ENCODE measurements at places on chromosomes 16 and 17. TPM values are rescaled to one million over a fixed set of nuclear protein-coding genes. Genes with fewer than 3 reads are reported as not detected.

DNA sequence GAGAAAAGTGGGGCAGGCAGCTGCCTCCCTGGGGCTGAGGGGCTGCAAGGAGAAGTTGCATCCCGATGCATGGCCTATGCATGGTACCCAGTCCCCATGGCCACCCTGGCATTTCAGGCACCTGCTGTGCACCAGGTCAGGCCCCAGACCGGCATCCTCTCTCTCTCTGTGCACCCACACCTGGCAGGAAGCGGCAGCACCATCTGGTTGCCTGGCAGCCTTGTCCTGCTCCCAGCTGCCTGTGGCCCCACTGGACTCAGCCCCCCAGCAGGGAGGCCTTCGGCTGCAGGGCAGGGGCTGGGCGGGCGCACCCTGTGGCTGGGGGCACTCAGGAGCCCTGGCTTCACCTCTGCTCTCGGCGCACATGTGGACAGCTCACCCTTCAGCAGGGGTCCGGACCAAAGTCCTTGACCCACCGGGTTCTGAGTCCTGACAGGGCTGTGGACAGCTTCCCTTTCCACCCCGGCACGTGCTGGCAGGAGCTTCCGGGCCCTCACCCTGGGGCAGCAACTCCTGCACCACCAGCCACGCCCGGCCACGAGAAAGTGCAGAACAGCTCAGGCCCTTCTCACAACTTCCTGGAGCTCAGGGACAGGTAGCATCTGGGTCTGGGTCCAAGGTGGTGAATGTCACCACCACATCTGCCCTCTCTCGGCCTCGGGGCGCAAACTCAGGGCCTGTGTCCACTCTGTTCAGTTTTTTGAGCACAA lies 36.7 kb downstream of the CTU2 start:
- no peak for DNase-seq

DNA sequence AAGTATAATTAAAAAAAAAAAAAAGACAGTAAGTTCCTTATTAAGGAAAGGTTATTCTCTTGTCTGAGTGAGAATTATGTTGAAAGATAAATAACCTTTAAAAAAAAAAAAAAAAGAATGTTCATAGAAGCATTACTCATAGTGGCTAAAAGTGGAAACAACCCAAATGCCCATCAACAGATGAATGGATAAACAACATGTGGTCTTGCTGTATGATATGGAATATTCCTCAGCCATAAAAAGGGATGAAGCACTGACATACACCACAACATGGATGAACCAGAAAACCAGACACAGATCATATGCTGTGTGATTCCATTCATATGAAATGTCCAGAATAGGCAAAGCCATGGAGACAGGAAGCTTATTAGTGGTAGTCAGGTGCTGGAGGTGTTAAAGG lies 9.2 kb upstream of the CCNF start:
- no peak for DNase-seq

DNA sequence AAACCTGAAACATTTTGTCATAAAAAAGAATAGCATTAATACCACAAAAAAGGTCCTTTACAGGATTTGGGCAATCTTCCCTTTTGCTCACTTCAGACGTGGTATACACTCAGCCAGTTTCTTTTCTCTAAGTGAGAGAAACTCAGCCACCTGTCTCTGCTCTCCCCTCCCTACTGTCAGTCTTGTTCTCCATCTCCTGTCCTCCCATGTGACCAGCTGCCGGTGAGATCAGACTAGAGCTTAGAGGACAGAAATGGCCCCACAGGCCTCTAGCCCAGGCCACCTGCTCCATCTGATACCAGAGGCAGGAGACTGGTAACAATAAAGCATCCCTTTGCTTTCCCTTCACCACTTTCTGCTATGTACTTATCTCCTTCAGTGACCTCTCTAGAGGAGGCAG lies 34.9 kb downstream of the CMC2 start:
- no peak for DNase-seq

DNA sequence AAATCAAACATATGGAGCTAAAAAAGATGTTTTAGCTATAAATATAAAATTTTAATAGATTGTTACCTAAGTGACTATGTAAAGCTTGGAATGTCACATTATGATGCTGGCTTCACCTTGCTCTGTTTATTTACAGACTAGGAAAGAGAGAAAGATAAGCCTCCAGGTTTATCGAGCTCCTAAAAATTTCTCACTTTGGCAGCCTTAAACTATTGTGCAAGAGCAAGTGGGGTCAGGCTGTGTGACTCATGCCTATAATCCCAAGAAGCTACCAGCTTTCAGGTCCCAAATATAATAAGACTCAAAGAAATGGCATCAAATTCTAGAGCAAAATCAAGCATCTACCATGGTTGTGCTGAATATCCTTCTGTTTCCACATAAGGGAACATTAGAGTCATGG lies 34.3 kb upstream of the PRSS54 start:
- no peak for DNase-seq

DNA sequence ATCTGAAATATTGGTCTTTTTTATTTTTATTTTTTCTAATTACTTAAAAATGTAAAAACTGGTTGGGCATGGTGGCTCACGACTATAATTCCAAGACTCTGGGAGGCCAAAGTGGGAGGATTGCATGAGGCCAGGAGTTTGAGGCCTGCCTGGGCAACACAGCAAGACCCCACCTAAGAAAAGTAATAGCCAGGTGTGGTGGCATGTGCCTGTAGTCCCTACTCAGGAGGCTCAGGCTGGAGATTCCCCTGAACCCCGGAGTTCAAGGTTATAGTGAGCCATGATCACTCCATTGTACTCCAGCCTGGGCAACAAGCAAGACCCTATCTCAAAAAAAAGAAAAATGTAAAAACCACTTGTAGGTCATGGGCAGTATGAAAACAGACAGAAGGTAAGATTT lies 36.8 kb upstream of the CDH3 start:
- DNase-seq: no peak

DNA sequence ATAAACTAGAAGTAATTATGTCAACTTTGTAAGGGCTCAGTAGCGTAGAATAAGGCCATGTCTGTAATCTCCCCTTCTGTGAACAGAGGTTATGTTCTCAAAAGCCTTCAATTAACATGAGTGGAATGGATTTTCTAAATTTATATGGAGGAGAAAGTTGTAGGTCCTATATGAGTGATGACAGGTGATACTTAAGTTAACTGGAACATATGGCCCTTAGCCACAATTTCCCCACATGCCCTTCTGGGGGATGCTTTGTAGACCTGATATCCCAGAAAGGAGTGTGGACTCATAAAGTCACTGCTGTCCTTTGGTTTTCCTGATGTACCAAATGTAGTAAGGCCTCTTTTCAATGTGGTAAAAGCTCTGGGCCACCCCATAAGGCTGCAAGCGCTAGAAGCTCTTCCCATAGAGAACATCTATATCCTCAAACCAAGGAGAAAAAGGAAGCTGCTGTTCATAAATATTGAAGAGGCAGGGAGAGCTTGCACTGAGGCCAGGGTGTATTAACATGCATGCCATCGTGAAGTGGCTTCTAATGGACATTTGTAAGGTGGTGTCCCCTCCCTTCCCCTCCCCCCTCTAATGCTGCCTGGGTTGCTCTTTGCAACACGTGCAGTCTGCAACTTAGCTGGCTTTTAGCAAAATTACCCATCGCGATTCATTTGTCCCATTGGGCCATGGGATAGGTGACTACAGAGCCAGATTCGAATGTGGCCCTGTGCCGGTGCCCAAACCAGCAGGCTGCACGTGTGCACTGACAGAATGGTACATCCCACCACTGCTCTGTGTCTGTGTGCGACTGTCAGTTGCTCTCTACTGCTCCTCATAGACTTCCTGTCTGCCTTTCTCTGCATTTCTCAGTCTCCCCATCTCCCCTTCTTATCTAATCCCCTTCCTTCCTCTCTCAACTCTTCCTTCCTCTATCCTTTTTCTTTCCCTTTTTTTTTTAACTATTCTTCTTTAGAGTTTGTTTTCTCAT lies 269.0 kb downstream of the WWOX start:
- no peak for DNase-seq

DNA sequence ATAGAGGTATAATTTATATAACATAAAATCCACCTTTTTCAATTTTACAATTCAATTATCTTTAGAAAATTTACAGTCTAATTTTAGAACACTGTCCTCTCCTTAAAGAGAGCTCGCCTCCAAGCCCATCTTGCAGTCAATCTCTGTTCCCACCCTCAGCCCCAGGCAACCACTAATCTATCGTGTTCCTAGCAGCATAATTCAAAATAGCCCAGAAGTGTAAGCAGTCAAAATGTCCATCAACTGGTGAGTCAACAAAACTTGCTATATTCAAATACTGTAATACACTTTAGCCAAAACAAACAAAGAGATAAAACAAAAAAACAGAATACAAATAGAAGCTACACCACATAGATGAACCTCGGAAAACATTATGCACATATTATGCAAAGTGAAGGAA lies 1006.8 kb upstream of the EEF2KMT start:
- no peak for DNase-seq

DNA sequence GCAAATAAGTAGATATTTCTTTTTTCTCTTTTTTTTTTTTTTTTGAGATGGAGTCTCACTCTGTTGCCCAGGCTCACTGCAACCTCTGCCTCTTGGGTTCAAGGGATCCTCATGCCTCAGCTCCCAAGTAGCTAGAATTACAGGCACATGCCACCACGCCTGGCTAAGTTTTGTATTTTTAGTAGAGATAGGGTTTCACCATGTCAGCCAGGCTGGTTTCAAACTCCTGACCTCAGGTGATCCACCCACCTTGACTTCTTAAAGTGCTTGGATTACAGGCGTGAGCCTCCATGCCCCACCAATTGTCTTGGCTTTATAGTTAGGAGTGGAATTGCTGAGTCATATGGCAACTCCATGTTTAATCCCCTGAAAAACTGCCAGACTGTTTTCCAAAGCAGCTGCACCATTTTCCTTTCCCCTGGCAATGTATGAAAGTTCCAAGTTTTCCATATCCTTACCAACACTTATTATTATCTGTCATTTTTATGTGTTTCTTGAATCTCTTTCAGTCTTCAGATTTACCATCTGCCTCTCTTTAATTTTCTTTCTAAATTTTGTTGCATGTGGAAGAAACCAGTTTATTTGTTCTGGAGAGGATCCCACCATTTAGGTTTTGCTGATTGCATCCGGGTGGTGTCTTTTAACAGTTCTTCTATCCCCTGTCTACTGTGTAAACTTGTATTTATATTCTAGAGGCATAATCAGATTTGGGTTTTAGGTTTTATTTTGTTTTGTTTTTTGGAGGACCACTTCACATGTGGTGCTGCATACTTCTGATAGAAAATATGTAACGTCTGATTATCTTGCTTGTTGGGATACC lies 9.9 kb upstream of the CES3 start:
- DNase-seq: no peak

DNA sequence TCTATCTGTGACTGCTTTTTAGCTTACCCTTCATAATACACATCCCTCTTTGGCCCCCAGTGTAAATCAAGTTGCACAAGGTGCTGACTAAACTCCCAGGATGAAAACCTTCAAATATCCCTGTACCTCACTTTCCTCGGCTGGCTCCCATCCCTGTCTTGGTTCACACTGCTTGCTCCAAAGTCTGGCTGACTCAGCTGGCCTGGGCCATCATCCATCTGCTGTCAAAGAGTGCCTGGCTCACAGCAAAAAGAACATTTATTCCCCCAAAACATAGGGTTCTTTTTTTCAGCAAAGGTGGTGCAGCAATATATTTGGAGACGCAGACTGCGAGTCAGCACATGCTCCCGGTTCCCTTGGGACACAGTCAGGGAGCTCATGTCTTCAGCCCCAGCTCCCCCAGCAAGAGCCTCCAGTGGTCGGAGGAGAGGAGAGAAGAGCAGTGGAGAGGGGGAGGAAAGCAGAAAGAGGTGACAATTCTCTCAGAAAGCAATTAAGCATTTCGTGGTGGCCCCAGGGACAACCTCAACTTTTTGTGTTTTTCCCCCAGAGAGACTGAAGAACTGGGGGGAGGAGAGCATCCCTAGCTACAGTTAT lies 26.1 kb downstream of the GPR142 start:
- no peak for DNase-seq

DNA sequence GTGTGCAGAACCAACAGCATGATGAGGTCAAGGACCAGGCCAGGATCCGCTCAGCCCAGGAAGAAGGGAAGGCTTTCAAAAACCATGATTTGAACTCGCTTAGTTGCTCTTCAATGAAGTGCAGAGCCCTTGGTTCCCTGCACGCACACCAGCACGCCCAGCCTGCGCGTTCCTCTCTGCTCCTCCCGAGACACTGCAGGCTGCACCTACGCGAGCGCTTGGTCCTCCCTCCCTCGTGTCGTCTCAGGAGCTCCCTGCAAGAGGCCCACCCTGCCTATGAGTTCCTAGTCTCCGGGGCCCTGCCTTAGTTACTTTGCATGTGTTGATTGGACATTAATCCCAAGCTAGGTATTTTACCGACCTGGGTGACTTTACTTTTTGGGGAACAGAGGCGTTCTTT lies 132.9 kb upstream of the TNRC6C start:
- no peak for DNase-seq

DNA sequence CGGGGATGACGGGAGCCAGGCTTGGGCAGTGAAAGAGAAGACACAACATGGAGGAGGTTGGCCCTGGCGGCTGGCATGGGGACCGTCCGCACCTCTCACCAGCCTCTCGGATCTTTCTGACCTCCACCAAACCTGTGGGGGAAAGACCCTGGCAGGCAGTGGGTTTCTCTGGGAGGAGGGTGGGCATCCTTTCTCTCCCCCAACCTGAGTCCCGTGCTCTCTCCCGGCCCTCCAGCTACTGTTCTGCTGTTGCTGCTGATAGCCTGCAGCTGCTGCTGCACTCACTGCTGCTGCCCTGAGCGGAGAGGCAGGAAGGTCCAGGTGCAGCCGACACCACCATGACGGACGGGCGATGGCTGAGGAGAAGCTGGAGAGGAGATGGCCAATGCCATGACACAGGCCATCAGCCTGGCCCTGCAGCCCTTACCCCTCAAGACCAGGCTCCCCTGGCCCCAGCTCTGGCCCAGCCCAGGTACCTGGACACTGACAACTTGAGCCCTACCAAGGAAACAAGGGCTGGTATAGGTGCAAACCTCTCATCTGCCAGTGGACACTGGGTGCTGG lies 7.4 kb downstream of the SMIM5 start:
- DNase-seq: no peak

GRCh38 chr16:11347831-11348230 lies 2.6 kb downstream of the RMI2 start:
- DNase-seq: no peak

- no peak for DNase-seq
These were observed 18.7 kb downstream of the DNAJC7 start for GRCh38 chr17:41998497-41998896.

- DNase-seq: no peak
These were observed 32.1 kb upstream of the PRKCB start for GRCh38 chr16:23803591-23804123.

Gene MSLN
- 0.67 TPM for polyA plus RNA-seq

Gene DNAH2
- polyA plus RNA-seq: 0.10 TPM

Gene KCNAB3
- 1.9 TPM for polyA plus RNA-seq

Gene ELMO3
- 0.56 TPM for polyA plus RNA-seq

Gene TMC7
- polyA plus RNA-seq: 0.40 TPM
